ENCODE measurements at places on chromosomes 6 and 20.

GRCh38 chr6:43277643-43278523, 20.2 kb upstream of the SLC22A7 start:
- no peak for DNase-seq

GRCh38 chr20:62638679-62639406, 3.5 kb upstream of the SLCO4A1 start:
- DNase-seq, result no peak

DNA sequence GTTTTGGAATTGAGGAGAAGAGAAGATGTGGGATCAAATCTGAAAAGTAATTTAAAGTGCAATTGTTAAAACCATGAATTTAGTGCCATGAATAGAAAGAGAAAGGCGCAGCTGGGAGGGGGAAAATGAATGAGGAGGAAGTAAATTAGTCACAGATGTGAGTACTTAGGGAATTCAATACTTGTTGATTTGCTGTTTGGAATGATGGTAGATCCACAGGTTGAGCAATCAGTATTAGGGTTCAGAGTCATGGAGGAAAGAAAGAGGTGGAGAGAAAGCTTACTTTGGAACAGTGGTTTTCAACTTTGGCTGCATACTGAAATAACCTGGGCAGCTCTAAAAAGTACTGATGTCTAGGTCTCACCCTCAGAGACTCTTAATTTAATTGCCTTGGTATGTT, 229.7 kb upstream of the ASCC3 start:
- no peak for DNase-seq

- no peak for DNase-seq
These were observed 58.0 kb downstream of the ZFAND3 start for GRCh38 chr6:37877373-37878149.

DNA sequence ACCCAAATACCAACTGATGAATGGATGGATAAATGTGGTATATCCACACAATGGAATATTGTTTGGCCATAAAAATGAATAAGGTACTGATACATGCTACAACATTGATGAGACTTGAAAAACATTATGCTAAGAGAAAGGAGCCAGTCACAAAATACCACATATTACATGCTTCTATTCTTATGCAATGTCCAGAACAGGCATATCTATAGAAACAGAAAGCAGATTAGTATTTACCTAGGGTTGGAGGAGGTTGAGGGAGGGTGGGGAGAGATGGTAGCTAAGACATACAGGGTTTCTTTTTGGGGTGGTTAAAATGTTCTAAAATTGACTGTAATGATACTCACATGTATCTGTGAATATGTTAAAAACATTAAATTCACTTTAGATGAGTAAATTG, 24.8 kb upstream of the TBX18 start:
- DNase-seq, result no peak

GRCh38 chr20:829551-829950, 4.0 kb upstream of the FAM110A start:
- no peak for DNase-seq
